ENCODE measurements at places on chromosomes 12 and 14.

DNA sequence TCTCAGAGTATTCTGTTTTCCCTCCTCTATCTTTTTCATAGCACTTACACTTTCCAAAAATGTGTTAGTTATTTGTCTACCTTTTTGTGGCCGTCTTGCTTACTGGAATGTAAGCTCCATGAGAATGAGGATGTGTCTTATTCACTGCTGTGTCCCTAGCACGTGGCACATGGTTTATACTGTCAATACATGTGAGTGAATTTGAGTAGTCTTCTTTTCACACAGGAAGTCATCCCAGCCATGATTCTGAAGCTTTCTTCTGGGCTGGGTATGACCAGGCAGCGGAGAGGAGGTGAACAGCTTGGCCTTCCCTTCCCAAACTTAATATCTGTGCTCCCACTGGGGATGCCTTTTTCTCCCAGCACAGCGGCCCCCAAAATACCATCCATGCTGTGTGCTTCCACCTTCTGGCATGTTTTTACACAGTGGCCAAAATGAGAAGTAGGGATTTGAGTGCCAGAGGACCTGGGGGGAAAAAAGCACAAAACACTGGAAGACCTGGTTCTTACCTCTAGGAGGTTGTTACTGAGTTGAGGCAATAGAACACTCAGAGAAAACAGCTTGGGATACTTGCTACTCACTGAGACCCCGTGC, 10.3 kb downstream of the PLEKHG3 start:
- no peak for DNase-seq

- no peak for DNase-seq
Observed at GRCh38 chr12:110335481-110336045, 54.5 kb downstream of the ATP2A2 start.

- DNase-seq = peak; percentile 62
Observed at GRCh38 chr12:125683748-125684381, 618.6 kb downstream of the AACS start.

DNA sequence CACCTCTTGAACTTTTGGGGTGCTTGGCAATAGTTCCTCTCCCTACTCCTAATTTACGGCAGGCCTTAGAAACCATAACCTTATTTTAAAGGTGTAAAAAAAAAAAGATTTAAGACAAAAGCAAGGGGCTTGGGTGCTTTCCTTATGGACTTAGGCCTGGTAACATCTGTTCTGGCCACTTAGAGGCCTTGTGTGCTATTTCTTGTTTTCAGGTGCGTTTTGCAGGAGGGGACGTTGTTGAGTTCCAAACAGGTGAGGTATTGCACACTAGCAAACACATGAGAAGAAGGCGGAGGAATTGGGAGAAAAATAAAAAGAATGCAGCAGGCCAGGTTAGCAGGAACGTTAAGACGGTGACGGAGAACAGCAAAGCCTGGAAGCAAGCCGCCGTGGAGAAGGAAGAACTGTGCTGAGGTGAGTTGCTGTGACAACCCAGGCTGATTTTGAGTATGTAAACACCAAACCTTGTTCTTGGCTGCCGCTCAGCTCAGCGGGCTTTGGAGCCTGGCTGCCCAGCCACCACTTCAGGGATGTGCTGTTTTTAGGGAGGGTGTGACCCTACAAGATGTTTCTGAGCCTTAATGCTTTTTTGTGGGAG, 17.3 kb downstream of the EMG1 start:
- DNase-seq = no peak

- DNase-seq = no peak
Observed at GRCh38 chr14:95526483-95527386, 8.1 kb upstream of the GLRX5 start.

DNA sequence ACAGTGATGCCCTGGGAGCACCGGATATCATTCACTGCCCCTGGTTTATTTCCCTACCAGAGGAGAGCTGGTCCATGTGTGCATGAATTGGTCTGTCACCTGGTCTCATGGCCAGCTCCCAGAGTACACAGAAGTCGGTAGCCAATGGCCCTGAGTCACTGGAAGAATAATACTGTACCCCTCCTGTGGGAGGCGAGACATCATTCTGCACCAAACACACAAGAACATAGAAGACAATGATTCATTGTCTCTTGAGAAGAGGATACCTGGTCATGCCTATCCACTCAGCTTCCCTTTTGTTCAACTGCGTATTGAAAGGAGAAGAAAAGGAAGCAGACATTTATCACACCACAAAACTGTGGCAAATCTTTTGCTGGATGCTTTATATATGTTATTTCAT, 216.2 kb downstream of the DPF3 start:
- no peak for DNase-seq

DNA sequence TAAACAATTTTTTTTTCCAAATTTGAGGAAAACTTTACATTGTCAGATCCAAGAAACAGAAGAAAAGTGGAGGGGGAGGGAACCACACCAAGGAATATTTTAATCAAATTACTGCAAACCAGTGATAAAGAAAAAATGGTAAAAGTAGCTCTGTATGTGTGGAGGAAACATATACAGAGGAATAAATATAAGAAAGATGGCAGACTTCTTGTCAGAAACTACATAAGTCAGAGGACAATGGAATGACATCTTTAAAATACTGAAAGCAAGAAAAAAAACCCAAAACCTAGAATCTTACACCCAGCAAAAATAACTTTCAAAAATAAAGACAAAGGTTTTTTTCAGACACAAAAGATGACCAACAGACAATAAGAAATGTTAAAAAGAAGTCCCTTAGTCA, 10.2 kb upstream of the LLPH start:
- no peak for DNase-seq

GRCh38 chr12:65826353-65827171, 2.3 kb downstream of the HMGA2 start:
- DNase-seq = no peak

DNA sequence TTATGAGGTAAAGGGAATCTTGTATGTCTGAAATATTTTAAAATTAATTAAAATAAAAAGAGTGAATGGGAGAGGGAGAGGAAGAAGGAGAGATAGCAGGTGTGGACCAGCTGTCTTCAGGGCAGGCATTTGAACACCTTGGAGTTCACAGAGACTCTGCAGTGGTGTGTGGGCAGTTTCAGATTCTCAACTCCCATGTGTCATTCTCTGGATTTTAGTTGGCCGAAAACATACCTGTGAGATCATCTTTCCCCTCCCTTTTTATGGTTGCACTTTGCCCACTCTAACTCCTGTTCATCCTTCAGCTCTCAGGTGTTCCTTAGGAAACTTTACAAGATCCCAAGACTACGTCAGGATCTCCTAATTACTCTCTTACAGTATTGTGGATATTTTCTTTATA, 108.1 kb downstream of the ERC1 start:
- no peak for DNase-seq

DNA sequence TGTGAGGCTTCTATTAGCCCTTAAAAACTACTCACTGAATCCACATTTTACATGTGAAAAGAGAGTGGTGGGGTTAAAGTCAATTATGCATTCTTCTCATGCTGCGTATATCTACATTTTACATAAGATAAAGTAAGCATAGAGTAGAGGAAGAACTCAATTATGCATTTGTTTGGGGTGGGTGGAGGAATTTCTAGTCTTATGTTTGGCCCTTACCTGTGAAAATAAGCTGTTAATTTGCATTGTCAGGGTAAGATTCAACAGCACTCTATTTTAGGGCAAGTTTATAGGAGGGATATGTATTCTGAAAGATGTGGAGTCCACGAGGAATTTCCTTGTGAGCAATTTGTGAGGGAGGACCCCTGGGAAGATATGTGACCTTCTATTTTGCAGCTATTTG, 30.9 kb upstream of the CAPRIN2 start:
- DNase-seq = no peak

DNA sequence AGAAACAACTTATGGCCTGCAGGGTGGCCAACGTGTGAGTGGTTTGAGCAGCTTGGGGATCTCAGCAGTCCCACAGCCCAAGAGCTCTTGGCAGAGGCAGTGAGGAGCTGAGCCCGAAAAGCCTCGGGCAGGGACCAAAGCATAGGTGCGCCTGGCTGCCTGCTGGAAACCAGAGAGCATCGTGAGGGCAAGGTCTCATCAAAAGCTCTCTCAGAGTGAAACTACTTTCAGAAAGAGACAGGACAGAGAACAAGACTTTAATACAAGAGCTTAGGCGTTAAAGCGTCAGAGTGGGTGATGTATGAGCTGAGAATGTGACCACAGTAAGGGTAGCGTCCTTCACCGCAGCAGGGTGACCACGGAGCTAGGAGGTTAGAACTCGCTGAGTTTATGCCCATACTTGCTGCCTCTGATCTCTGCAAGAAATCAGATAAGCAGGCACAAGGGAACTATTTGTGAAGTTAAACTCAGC, 30.8 kb downstream of the LGMN start:
- DNase-seq = no peak
